ENCODE measurements at places on chromosomes 11 and 22.

- DNase-seq, result peak; percentile 46
These were observed 3.2 kb downstream of the ARVCF start for GRCh38 chr22:20013382-20013871.

- no peak for DNase-seq
These were observed 89.4 kb downstream of the CD44 start for GRCh38 chr11:35228328-35228725.

DNA sequence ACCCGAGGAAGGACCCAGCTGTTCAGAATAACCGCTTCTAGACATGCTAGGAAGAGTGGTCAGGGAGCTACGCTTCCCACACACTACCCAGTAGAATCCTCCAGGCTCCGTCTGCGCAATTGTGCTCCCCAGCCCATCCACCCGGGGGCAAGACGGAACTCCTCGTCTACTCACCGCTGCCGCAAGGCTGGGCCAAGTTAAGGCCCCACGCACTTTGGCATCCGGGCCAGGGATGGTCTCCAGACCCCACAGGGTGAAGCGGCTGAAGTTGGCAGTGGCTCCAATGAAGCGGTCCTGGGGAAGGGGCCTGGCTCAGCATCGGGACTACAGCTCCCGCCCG is 757 bp downstream of the RNASEH2C start:
- DNase-seq, result peak; percentile 22

- DNase-seq, result peak; percentile 71
These were observed 8.6 kb downstream of the MRPL11 start for GRCh38 chr11:66429983-66430602.

GRCh38 chr11:134597452-134597851 is 185.4 kb upstream of the B3GAT1 start:
- DNase-seq, result no peak

DNA sequence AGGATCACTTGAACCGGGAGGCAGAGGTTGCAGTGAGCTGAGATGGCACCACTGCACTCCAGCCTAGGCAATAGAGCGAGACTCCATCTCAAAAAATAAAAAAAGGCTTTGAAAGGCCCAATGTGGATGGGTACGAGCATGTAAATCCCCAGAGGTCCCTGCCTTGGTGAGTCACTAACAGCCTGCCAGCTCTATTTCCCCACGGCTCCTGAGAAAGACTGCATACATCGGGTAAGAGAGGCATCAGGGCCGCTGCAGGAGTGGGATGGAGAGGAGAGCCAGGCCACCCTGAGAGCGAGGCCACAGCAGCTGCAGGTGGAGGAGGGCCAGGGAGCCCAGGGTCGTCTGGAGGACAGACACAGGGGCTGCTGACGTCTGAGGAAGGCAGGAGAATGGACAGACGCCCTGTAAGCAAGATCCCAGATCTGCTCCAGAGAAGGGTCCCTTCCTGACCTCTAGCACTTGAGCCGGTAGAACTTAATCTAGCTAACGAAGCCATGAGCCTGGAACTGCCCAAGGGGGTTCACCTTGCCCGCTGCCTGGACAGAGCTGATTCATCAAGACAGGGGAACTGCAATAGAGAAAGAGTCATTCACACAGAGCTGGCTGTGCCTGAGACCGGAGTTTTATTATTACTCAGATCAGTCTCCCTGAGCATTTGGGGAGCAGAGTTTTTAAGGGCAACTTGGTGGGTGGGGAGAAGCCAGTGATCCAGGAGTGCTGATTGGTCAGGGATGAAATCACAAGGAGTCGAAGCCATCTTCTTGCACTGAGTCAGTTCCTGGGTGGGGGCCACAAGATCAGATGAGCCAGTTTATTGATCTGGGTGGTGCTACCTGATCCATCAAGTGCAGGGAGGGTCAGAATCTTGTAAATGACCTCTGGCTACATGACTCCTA is 5.1 kb upstream of the KRTAP5-9 start:
- no peak for DNase-seq

- DNase-seq, result no peak
These were observed 40.6 kb downstream of the PDGFB start for GRCh38 chr22:39204216-39204615.

DNA sequence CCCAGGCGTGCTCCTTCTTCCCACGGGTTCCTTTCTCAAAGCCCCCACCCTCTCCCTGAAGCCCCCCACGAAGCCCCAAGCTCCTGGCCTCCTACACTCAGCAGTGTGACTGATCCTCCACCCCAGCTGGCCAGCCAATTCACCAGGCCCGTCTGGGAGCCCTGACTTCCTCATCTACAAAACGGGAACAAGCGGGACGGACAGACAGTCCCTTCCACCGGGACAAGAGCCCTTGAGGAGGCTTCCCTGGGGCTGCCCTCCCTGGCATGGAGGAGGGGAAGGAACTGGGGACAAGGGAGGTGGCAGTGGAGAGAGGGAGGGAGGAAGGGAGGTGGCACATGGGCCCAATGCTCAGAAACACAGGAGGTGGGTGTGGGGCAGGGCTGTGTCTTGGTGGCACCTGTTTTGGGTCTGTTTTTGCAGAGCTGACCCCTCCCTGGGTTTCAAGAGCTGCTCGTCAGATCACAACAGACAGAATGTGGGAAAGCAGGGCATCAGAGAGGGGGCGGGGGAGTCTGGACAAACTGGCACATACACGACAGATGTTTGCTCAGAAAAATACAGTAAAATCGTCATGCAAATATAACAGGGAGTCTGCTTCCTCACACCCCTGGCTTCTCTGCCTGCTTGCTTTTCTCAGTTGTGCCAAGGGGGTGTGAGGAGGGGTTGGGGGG is 56.8 kb downstream of the ELFN2 start:
- DNase-seq, result no peak

DNA sequence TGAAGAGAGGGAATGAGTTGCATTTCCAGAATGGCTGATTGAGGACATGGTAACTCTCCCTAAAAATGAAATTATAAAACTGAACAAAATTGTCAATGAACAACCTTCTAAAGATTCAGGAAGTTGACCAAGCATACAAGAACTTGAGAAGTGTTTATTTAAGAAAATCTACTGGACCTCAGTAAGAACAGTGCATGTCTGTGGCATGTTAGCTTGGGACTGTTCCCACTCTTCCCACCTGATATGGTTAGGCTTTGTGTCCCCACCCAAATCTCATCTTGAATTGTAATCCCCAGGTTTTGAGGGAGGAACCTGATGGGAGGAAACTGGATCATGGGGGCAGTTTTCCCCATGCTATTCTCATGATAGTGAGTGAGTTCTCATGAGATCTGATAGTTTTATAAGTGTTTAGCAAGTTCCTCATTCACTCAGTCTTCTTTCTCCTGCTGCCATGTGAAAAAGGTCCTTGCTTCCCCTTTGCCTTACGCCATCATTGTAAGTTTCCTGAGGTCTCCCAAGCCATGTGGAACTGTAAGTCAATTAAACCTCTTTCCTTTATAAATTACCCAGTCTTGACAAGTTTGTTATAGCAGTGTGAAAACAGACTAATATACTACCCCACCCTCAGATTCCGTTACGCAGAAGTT is 15.4 kb downstream of the MS4A13 start:
- DNase-seq, result no peak

- no peak for DNase-seq
These were observed 53.1 kb upstream of the HORMAD2 start for GRCh38 chr22:30027169-30027568.

DNA sequence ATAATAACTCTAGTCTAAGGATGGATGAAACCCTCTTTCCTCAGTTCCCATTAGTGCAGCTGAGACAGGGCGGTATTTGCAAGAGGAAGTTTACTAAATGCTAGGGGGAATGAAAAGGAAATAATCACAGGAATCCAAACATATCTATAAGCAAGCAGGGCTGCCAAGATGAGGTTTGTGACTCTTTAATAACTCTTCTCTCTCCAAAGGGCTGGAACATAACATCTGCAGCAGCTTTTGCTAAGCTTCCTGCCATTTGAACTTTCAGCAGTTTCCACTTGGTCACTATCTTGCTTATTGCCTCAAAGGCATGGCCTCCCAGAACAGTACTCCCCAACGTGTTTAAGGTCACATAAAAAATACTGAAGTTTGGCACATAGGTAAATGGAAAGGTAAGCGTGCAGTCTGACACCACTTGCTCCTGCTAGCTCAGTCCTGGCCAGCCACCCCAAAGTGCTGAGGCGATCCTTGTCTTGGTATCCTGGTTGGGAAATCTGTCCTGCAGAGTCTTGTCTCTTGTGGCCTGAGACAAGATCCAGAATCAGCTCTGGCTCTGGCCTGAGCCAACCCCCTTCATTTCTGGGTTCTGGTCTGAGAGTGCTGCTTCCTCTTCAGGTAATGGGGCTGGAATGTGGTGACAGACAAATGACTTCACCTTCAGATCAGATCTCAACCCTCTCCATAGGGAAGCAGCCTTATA is 81.8 kb downstream of the KCNC1 start:
- DNase-seq, result no peak

DNA sequence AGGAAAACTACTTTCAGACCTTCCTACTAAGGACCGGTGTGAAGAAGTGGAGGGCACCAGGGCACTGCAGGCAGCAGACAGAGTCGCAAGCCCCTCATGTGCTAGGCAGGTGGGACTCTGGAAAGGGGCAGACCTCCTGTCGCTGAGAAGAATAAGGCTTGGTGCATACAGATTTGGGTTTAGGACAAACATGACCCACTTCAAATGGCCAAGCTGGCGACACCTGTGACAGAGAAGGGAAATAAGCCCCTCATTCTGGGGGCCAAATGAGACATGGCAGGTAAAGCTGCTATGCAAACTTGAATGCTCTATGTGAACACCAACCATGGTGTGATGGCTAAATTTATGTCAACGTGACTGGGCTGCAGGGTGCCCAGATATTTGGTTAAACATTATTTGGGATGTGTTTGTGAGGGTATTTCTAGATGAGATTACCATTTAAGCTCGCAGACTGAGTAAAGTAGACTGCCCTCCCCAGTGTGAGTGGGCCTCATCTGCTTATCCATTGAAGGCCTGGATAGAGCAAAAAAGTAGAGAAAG is 112.4 kb upstream of the PITPNB start:
- DNase-seq, result no peak

GRCh38 chr11:56950510-56950909 is 38.2 kb upstream of the OR5AK2 start:
- DNase-seq, result no peak

DNA sequence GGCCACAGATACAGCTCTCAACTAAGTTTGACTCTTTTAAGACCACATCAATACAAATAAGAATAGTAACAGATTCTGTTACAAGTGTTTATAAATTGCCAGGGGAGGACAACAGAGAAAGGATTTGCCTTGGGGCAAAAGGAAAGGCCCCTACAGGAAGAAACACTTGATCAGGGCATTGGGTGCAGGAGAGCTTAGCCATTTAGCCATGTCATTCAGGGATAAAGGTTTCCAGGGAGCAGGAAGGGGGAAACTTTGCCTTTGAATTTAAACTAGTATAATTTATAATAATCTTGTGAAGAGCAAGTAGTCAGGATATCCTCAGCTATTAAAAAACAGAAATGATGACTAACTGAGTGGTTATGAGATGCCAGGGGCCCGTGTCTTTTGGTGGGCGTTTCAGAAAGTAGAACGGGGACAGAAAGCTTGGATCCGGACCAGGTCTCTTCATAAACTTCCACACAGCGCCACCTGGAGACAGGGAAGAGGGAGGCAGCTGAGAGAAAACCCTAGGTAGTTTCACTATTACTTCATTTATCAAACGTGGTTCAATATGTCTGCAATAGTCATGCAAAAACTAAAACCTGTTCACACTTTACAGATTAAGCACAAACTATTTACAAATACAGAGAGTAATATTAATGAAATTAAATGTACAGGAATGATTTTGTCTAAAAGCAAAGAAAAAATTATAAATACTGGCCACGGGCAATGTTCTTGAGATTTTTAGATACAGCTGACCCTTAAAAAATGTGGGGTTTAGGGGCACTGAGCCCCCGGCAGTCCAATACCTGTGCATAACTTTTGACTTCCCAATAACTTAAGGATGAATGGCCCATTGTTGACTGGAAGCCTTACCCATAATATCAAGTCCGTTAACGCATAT is 11.0 kb upstream of the SLC5A4 start:
- peak; percentile 69 for DNase-seq

- DNase-seq, result no peak
These were observed 58.0 kb downstream of the C11orf91 start for GRCh38 chr11:33642461-33643166.

DNA sequence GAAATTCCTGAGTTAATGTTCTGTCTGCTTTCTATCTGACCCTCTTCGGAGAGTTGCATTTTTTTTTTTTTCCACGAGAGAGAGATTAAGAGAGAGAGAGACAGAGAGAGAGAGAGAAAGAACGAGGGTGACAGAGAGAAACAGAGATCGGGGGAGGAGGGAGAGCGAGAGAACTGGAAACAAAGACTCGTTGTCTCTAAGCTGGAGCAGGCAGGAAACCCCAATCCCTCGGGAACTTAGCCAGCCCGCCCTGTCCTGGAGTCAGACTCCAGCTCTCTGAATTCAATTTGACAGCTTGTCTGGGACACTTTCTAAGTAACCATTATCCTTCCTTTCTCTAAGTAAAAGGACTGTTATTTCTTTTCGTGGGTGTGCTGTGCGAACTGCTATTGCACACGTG is 76.9 kb downstream of the KCNJ1 start:
- no peak for DNase-seq

DNA sequence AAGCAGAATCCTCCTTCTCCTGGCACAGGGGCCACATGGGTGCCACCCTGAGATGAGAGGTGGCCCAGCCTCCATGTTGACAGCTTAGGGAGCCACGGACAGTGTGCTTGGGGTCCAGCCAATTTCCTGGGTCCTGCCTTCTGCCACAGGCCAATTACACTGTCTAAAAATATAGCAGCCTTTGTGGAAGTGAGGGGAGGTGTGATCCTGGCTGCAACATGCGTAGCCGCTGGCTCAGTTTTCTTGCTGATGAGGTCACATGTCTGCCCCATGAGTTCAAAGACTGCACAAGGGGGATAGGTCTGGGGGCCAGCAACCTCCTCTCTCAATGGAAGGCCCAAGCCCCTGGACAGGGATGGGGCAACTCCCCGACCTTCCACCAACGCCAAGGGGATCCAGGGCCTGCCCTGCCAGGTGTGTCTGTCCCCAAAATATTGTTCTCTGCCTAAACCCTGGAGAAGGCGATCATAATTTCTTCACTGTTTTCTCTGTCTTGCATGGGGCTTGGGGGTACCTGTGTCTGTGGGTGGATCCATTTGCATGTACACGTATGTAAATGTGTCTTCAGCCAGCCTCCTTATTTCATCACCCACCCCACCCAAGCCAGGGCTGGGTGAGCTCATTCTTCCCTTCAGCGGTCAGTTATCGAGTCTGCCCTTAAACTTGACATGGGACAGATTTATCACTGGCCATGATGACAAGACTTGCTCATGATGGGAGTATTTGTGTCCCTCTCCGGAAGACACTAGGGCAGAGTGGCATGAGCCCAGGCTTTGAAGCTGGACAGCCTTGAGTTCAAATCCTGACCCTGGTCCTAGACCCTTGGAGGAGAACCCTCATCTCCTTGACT is 59.4 kb downstream of the OTOG start:
- no peak for DNase-seq

DNA sequence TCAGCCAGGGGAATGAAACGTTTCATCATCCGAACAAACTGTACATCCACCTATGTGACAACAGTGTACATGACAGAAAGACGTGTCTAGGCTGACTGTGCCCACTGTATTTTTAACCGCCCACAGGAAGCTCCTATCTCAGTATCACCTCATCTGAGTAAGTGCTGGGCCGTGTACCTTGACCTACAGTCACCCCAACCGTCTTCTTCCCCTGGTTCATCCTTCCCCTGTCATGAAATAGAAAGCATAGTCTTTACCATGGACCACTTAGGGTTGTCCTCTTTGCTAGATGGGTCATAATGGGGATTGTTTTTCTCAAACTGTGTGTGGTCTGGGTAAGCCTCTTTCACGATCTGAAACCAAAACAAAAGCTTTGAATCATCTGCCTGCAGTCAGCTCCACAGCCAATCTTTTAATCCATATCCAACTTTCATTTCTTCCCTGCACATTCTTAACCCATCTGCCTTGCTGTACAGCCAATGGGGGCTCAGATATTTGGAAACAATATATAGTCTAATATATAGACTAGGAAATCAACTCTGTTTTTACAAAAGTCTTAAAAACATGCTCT is 4.2 kb downstream of the THYN1 start:
- no peak for DNase-seq
